Stimulated activated memory B cell treated with anti-CD40 and anti-IgM and Interleukin-4, amounts not matched to agents 10 μg/mL and 1 μg/mL and 100 μg/mL, for 72 hours (primary cell): ENCODE measurements at places on chromosomes 3 and 15.
A peak's percentile ranks its signal among the peaks of the same experiment; 100 is the strongest.

DNA sequence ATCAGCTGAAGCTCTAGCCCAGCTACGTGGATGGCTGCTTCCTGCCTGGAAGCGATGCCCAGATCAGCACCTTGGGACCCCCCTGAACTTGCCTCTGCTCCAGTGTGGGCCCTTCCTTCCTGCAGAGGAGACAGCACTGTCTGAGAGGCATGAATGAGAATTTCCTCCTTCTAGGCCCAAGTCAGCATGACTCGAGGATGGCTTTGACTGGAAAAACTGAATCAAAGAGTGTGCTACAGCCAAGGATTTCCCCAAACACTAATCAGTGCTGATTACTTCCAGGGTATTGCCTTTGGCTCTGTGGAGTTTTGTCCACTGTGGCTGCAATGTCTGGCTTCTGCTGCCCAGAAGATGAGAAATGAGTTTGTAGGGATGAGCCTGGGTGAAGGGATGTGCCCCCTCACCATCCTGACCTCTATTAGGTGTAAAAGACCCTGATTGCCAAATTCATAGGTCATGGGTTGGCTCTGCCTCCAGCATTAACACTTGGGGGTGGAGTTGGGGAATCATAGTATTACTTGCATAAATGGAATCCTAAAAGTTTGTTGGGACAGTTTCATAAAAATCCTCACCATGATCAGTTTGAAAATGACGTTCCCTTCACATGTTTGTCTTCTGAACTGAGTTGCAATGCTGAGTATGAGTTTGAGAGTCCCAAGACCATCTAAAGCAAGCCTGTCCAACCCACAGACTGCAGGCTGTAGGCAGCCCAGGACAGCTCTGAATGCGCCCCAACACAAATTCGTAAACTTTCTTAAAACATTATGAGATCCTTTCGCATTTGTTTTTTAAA is 36.7 kb downstream of the FLNB start:
- ATAC-seq: no peak

GRCh38 chr15:57500979-57501576 is 90.6 kb upstream of the MYZAP start:
- ATAC-seq: no peak

DNA sequence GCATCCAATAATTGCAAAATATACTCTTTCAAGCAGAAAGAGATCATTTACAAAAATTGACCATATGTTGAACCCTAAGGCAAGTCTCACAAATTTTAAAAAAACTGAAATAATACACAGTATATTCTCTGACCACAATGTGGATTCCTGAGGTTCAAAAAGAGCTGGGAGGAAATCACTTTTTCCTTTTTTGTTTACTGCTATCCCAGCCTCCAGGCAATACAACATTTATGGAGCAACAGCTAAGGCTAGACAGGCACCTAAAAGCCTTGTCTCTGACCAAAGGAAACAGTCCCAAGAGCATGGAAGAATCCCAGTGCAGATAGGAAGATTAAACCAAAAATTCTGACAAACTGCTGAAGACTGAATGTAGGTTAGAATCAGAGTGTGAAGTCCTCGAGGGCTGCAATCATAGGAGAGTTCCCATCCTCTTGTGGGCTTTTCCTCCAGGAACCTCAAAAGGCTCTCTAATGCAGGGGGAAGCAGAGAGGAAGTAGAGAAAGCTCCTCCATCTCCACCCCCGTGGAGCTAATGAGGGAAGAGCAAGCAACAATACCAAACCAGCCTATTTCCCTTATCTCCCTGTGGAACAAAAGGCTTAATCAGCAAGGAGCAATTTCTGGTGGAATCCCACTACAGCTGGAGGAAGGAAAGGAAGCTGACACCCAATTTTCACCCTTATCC is 57.0 kb downstream of the TMCC1 start:
- ATAC-seq: no peak

- ATAC-seq: no peak
Observed at GRCh38 chr15:45167631-45168205, 20.0 kb downstream of the SHF start.

- ATAC-seq: no peak
Observed at GRCh38 chr3:68017069-68017468, 362.7 kb upstream of the SUCLG2 start.

- peak; percentile 70 for ATAC-seq
Observed at GRCh38 chr3:140816372-140817195, 125.1 kb upstream of the SLC25A36 start.

DNA sequence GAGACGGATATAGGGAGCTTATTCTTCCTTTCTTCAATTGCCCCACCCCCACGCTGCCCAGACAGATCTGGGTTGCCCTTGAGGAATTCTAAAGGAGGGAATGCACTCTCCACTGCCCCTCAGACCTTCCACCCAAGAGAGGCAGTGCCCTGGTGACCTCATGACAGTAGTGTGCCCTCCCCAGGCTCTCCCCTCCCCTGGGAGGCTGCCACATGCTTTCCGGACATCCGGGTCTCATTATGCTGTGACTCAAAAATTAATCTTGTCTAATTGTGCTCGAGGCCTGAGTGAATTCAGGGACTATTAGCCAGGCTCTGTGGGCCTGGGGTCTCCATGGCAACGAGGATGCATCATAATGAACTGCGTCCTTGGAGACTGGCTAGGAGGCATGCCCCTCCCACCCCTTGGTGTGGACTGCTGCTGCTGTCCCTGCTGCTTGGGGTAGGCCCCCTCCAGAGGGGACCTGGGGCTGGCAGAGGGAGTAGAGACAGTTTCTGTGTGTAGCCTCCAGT is 20.8 kb downstream of the CORO2B start:
- ATAC-seq: no peak

DNA sequence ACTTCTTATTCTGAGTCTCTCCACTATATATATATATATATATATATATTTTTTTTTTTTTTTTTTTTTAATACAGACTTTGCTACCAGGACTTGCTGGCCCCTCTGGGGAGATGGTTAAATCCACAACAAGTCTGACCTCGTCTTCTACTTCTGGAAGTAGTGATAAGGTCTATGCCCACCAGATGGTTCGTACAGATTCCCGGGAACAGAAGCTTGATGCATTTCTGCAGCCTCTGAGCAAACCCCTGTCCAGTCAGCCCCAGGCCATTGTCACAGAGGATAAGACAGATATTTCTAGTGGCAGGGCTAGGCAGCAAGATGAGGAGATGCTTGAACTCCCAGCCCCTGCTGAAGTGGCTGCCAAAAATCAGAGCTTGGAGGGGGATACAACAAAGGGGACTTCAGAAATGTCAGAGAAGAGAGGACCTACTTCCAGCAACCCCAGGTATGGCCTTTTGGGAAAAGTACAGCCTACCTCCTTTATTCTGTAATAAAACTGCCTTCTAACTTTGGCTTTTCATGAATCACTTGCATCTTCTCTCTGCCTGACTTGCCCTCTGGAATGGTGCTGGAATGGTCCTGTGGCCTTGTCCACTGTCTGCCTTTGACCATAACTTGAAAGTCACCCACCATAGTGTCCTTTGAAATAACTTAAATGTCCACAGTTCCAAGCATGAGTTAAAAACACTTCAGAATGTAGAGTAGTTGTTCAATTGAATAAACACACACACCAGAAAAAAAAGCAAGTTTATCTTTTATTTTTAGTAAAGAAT is 32.4 kb downstream of the MLH1 start:
- ATAC-seq: no peak

- ATAC-seq: no peak
Observed at GRCh38 chr3:23574822-23575315, 230.9 kb upstream of the UBE2E1 start.

DNA sequence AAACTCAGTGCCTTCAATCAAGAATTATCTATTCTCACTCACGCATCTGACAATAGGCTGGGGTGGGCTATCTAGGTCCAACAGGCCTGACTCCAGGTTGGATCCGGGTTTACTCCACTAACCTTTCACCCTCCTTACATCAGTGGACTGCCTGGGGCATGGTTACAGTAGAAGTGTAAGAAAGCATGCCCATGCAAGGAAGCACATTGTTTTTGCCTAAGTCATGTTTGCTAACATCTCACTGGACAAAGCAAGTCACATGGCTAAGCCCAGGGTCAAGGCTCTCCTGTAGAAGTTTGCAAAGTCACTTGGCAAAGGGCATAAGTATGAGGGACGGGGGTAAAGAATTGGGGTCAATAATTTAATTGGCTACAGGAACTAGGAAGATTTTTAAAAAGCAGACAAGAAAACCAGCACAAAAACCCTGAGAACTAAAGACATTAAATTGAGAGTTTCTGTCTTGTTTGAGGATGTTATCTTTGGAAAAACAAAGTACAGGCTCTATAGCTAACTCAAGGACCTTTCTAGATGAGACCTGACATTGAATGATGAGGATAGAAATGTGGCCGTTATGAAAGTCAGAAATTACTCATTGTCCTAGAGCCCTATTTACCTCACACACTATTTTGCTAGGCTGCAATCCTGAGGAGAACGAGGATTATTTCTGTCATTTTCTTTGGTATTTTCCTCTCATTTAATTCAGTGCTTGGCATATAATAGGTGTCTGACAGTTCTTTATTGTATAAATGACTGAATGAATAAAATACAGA is 214.2 kb downstream of the IL20RB start:
- no peak for ATAC-seq

DNA sequence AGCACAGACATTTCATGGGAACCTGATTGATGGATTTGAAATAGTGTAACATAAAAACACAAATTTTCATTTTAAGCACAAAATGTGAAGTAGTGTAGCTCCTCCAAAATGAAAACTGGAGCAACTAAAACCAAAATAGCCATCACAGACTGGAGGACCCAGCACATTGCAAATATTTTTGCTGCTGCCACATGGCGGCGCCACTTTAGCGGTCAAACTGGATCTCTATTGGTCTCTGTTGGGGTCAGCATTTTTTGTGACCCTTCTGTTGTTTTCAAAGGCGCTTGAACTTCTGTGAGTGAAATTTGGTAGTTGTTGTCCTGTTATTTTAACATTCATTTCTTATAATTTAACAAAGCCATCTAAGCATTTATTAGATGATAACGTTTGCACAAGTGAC is 259.9 kb downstream of the IL20RB start:
- no peak for ATAC-seq

- ATAC-seq: no peak
Observed at GRCh38 chr3:177431525-177432176, 234.4 kb upstream of the TBL1XR1 start.

GRCh38 chr3:33717616-33717865 is 513 bp downstream of the CLASP2 start:
- ATAC-seq: peak; percentile 82

- ATAC-seq: no peak
Observed at GRCh38 chr3:57151021-57151449, 14.1 kb downstream of the IL17RD start.

- ATAC-seq: no peak
Observed at GRCh38 chr3:14786369-14786768, 32.4 kb upstream of the FGD5 start.

- ATAC-seq: peak; percentile 63
Observed at GRCh38 chr3:191441687-191442086, 19.3 kb upstream of the PYDC2 start.

DNA sequence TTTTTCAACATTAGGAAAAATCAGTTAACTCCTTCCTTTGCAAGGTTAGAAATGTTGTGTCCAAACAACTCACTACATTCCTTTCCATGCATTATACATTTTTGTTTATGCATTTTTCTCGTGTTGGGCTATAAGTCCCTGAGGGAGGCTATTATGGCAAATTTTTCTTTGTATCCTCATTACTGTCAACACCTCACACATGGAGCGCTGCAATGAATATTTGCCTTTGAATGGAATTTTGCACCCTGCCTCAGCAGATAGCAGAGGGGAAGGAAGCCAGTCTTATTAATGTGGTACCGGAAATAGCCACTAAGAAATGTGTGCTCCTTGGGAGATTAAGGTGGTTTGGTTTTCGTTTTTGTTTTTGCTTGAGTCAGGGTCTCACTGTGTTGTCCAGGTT is 134.7 kb downstream of the THSD4 start:
- no peak for ATAC-seq

DNA sequence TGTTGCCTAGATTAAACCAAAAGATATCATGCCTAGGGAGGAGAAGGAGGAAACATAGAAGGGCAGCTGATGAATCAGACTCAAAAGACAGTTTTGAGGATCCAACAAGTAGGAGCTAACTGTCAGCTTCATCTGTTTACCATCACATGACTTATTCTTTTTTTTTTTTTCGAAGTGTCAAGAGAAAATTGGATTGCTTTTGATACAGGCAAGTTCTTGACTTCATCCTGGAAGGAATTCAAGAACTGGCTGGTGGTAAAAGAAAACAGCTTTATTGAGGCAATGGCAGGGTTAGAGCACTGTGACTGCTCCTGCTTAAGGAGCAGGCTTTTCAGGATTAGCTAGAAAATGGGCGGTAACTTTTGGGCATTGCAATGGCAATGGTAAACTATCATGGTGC is 227.5 kb upstream of the KCNMB2 start:
- ATAC-seq: no peak

DNA sequence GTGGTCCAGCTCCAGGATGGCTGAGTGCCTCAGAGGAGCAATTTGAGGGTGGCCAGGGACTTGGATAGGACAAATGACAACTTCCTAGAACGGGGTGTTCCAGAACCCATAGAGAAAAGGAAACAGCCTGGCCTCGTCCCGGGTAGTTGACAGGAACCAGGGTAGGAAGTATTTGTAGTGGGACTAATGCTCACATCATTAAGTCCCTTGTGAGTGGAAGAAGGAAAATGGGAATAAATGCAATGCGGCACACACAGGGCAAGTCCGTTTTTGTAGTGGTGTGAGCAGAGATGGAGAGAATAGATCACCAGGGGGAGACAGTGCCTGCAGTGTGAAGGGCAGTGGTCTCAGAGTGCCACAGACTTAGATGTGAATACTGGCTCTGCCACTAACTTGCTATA is 19.6 kb downstream of the TIMP4 start:
- ATAC-seq: peak; percentile 60

GRCh38 chr15:92941668-92942067 is 41.5 kb downstream of the CHD2 start:
- no peak for ATAC-seq
